ENCODE measurements at places on chromosomes 13 and 19.

GRCh38 chr13:70619936-70620335 is 511.7 kb upstream of the KLHL1 start:
- DNase-seq: no peak

- no peak for DNase-seq
Measured at GRCh38 chr13:20160306-20161274, at the start of gene GJA3. TSS of gene GJA3 (minus strand) at chr13:20161052. CDS start at chr13:20143288, 17,764 bp downstream.

- DNase-seq: no peak
Measured at GRCh38 chr13:58712191-58712590, 1080.6 kb downstream of the PCDH17 start.

DNA sequence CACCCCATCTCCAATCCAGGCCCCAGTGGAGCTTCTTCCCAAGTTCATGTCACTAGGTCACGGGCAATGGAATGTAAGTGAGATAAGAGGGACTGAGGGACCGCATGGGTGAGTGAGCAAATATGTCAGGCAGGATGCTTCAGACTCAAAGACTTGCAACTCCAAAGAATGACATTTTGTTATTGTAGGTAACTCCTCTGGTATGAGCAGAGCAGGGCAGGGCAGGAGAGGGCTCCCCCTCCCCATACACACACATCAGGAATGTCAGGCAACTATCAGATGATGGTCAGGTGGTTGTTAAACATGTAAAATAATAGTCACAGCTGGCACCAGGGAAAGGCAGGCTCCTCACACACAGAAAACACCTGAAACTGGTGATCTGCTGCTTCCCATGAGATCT is 10.6 kb downstream of the ERVV-2 start:
- no peak for DNase-seq

DNA sequence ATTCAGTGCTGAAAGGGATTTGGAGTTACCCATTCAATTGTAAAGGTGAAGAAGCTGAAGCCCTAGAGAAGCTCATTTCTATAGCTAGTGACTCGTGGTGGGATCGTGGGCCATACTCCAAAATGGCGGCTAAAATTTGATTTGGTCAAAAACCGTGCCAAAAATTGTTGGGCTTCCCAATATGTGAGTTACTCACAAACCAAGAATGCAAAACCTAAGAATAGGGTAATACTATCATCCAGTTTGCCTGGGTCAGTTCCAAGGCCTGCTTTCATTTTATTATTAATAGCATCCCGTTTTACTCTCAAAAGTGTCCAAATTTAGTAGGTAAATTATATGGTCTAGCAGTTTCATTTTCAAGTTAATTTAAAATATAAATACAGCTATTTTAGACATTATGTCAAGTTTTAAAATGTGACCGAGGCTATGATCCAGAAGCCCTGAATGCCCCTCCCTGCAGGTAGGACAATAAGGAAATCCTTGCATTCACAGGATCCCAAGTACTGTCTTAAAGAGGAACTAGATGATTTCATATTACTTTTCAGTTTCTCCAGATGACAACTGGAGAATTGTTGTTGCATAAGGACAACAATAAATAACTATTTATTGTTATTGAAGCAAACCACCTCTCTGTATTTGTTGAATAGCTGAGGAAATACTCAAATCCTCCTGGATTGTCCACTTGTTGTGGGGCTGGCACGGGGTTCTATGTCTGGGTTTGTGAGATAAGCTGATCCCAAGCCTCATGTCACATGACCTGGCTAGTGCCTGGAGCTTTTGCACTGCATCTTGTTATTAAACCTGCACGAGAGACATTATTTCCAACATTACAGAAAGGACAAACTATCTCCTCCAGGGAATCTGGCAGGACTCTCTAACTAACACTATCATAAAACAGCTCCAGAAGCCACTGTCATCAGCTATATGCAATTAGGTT is 11.6 kb upstream of the RAP2A start:
- DNase-seq: no peak

DNA sequence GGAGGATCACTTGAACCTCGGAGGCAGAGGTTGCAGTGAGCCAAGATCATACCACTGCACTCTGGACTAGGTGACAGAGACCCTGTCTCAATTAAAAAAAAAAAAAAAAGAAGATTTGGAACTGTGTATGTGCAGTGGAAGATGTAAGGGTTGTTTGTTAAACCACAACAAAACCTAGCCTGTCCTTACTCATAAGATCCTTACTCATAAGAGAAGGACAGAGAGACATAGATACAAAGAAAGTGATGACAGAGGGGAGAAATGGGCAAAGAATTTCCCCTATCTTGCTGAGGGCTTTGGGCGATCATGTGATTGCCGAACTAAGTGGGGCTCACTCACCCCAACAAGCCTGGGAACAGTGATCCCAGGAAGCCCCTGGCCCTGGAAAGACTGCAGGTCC is 7.9 kb downstream of the ITPKC start:
- DNase-seq: no peak

DNA sequence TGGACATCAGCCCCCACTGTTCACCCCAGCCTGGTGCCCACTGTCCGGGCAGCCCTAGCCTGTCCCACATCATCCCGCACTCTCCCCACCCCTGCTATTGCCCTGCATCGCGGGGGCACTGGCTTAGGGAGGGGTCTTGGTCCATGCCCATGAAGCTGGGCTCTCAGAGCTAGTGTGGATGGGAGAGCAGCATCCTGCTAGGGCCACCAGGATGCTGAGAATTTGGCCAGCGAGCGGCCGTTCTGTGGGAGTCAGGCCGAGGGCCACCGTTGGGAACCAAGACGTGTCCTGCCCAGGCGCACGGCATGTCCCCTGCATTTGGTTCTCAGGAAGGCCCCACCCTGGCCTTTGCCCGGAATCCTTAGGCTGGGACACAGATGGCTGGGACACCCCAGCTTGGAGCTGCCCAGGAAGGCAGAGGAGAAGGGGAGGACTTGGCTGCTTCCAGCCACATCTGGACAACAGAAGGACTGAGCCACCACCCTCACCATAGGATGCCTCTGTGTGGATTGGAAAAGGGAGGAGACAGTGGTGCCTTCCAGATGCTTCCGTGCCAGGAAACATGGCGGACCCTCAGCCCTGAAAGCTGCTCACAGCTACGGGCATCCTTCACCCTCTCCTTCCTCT is 14.6 kb downstream of the ADGRE5 start:
- no peak for DNase-seq

DNA sequence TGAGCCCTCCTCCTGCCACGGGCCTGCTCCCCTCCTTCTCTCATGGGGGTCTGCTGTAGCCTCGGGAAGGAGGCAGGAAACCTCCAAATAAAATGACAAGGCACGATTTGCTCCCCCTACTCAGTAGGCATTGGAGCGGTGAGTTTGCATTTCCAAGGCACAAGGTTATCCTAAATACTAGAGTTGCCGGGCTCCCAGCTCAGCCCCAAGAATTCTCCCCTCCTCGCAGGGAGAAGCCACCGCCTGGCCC is 1.5 kb downstream of the CEBPA start:
- DNase-seq: no peak

GRCh38 chr19:53466726-53467484 is 628 bp upstream of the ZNF813 start:
- DNase-seq: no peak

GRCh38 chr19:41144403-41144802 is 30.2 kb downstream of the CYP2F1 start:
- DNase-seq: peak; percentile 68

- no peak for DNase-seq
Measured at GRCh38 chr13:63542770-63543169, 2127.1 kb upstream of the PCDH20 start.

- DNase-seq: no peak
Measured at GRCh38 chr13:50794226-50794625, 49.3 kb downstream of the DLEU7 start.

- DNase-seq: no peak
Measured at GRCh38 chr19:51258165-51259160, 7.6 kb downstream of the SIGLECL1 start.

GRCh38 chr19:3684817-3685410 is 15.4 kb downstream of the PIP5K1C start:
- no peak for DNase-seq

DNA sequence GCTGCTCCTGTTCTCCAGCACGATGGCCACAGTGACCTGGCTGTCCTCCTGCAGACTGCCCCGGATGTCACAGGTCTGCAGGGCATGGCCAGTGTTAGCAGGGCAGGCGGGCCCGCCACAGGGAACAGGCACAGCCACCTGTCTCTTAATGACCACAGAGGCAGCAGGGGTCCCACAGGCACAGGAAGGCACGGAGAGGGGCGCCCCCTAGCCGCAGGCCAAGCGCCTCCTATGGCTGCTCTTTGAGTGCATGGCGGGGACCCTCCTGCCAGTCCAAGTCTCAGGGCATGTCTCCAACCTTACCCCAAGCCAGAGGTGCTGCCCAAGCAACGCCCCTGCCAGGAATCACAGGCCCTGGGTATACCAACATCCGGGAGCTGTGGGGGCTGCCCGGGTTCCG is 14.1 kb downstream of the IZUMO4 start:
- DNase-seq: no peak

- no peak for DNase-seq
Measured at GRCh38 chr13:36880961-36881360, 39.1 kb downstream of the SMAD9 start.

DNA sequence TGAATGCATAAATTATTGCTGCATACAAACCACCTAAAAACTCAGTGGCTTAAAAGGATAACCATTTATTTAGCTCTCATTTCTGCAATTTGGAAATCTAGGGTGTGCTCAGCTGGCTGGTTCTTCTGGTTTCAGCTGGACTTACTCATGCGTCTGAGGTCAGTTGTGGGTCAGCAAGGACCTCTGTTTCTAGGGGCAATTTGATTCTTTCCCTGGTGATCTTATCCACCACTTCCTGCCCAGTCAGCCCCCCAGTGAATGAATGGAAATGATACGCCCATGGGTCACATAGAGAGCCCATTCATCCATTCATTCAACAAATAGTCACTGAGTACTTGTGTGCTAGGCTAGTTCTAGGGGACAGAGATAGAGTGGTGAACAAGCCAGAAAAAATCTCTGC is 9.9 kb downstream of the FXYD5 start:
- DNase-seq: no peak

- DNase-seq: no peak
Measured at GRCh38 chr19:2278459-2279158, 3.4 kb downstream of the PEAK3 start.

DNA sequence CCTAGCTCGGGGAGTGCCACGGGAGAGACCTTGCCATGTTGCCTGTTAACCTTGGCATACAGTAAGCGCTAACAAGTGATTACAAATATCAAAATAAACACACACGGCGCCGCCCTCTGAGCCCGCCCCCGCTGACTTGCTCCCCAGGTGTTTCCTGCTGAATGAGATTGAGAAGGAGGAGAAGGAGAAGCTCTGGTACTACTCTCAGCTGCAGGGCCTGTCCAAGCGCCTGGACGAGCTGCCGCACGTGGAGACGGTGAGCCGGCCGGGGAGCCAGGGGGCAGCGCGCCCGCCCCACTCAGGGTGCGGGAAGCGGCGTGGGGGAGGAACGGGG is 5.0 kb downstream of the APC2 start:
- no peak for DNase-seq

DNA sequence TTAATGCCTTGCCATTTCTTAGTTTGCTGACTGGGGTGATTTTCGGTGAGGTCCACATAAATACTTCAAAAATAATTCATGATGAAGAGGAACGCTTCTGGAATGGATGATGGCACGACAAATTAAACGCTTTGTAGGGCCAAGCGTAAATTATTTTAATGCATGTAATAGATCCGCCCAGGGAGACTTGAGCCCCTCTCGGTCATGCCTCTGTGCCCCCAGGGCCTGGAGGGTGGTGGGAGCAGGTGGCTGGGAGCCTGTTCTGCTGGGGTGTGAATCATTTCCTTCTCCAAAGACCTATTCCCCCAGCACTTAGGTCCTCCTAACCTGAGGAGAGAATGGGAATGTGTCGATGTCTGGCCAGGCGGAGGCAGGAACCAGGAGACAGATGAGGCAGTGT is 350.6 kb downstream of the ZNF536 start:
- no peak for DNase-seq

All from dorsolateral prefrontal cortex (tissue), 122 donors.